NCI-H1417 treated with DMSO at 0.1 percent for 48 hours (cell line): ENCODE measurements at places on chromosomes 12 and 14.

DNA sequence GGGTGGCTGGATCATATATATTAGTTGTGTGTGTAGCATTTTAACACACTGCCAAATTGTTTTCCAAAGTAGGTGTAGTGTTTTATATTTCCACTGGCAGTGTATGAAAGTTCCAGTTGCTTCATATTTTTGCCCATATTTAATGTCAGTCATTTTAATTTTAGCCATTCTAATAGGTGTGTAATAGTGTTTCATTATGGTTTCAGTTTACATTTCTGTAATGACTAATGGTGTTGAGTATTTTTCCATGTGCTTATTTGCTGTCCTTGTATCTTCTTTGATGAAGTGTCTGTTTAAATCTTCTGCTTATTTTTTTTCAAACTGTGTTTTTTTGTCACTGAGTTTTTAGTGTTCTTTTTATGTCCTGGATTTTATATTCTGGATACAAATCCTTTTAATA, 8.7 kb downstream of the TBC1D15 start:
- DNase-seq: no peak

GRCh38 chr14:105063056-105063455, 2.2 kb downstream of the GPR132 start:
- DNase-seq: no peak

DNA sequence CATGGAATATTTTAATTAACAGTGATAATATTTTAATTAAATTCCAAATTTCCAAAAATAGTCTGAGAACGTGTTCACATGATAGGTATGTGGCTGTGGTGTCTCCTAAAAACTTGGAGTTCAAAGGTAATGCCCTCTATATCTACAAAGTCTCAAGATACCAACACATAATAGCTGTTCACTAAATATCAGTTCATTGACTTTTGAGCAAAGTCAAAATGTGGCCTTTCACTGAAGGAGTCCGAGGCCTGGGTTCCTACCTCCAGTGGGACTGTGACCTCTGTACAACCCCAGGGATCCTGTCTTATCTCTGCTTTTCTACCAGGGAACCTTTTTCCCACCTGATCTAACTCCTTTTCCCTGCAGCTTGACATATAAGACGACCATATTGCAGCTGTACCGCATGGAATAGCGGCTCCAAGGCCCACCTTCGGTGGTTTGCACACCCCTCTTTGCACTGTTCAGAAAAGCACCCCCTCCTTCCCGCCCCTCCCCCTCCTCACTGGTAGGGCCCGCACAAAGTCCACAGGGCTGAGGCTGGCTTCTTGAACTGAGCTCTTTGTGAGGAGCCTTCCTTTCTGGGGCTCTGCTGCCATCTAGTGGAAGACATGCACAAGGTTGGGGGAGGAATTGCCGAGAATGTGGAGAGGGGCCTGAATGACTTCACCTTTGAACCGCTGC, 3.1 kb downstream of the CCND2 start:
- peak; percentile 28 for DNase-seq

DNA sequence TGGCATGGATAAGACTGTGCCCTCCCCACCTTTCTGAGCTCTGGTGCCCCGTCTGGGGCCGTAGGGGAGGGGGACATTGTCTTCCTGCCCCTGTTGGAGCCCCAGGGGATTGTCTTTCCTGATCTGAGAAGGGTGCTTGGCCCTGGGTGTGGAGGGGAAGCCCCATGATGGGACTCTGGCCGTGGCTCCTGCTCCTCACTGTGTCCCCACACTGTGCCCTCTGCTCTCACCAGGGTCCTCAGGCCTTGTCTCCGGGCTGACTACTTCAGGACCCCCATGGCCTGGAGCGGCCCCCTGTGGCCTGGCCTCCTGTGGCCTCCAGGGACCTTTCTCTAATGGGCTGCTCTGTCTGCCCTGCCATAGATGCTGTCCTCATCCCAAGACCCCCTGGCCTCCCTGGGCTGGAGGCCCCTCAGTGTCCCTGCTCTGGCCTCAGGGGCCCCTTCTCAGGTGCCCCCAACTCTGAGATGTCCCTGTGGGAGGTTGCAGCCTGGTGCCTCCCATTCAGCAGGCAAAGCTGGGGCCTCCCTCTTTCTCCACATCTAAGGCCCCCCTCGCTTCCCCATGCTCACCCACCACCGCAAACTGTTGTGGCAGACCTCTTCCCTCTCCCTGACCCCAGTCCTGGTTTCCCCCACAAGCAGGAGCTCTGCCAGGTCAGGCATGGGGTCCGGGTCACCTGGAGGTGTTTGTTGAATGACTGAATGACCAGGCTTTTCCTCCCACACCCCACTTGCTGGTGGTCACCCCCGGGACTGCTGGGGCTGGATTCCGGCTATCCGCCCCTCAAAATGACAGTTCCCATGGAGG, 4.0 kb downstream of the KIF26A start:
- no peak for DNase-seq

GRCh38 chr12:110289711-110290078, 8.6 kb downstream of the ATP2A2 start:
- no peak for DNase-seq

DNA sequence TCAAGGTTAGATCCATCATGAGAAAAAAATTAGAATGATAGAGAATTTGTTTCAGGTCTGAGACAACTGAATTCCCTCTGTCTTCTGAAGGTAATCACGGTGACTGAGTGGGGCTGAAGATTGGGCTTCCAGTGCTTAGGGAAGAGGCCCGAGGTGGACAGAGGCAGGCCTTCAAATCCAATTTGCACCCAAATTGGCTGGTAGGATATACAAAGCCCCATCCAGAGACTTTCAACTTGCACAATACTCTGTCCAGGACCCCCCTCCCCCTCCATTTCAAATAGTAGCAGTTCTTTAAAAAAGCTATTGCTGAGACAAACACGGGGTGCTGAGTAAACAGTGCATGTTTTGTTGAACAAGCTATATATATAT, 3.6 kb upstream of the FOXG1 start:
- DNase-seq: no peak

DNA sequence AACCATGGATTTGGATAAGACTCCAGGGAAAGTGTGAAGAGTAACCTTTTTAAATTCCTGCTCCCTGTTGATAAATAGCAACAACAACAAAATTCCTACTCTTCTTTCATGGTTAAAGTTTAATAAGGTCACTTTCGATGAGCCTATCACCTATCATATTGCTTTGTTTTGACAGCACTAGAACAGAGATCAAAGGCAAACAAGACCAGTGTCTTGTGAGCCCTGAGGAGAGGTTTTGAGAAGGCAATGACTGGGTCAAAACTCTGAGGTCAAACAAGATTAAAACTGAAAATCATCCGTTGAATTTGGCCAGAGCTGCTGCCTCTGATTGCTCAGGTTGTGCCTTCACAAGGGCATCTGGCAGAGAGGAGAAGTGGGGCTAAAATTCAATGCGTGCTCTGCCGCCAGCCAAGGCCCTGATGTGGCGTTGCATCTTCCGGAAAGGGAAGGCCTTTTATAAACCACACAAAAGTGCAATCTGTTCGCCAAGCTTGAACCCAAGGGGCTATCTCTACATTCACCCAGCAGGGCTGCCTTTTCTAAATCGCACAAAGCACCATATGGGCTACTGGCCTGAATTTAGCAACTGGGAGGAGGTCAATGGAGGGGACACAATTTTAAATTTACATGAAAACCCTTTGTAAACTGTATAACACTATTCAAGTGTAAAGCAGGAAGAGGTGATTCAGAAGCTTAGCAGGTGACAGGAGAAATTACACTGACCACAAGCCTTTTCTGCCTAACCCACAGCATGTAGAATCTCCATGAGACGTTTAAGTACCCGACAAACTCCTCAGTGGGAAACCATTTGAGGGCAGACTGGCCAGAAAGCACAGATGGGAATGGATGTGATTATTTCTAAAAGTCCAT, 140.8 kb downstream of the DAD1 start:
- no peak for DNase-seq

- no peak for DNase-seq
These were observed 26.8 kb downstream of the AMN1 start for GRCh38 chr12:31702047-31702446.

DNA sequence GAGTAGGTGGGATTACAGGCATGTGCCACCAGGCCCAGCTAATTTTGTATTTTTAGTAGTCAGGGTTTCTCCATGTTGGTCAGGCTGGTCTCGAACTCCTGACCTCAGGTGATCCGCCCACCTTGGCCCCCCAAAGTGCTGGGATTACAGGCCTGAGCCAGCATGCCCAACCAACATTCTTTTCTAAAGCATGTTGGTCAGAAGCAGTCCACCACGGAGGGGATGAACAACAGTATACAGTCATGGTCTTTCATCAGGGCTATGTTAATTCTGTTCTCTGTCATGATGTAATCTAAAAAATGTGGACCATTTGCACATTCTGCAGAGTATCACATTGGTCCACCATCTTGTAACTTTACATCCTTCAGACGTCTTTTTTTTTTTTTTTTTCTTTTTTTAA, 3.6 kb downstream of the MRPL51 start:
- DNase-seq: no peak

DNA sequence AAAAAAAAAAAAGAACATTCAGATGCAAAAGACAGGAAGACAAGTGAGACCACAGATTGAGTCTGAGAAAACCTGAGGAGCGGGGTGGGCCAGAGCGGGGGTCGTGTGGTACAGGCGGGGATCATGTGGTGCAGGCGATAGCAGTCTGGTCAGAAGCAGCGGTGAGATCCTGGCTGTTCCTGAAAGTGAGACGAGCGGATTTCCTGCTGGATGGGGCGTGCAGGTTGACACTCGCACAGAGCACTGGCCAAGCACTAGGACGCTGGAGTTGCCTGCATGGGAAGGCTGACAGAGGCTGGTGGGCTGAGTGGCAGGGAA, 35.7 kb downstream of the CDC42BPB start:
- no peak for DNase-seq

DNA sequence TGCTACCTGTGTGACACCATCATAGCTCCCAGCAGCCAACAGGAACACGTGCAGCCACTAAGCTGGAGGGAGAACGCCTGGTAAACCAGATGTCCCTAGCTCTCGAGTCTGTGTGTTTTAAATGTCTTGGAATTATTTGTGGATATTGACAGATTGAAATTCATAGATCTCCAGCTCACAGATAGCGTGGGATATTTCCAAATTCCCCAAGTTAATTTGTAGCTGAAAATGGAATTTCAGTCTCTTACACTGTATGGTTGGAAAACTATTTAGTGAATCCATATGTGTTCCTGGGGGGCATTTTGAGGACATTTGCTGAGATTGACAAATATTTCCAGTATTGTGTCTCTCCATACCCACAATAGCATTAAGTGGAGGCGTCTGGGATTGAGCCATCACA, 618.6 kb upstream of the TMEM132C start:
- no peak for DNase-seq

DNA sequence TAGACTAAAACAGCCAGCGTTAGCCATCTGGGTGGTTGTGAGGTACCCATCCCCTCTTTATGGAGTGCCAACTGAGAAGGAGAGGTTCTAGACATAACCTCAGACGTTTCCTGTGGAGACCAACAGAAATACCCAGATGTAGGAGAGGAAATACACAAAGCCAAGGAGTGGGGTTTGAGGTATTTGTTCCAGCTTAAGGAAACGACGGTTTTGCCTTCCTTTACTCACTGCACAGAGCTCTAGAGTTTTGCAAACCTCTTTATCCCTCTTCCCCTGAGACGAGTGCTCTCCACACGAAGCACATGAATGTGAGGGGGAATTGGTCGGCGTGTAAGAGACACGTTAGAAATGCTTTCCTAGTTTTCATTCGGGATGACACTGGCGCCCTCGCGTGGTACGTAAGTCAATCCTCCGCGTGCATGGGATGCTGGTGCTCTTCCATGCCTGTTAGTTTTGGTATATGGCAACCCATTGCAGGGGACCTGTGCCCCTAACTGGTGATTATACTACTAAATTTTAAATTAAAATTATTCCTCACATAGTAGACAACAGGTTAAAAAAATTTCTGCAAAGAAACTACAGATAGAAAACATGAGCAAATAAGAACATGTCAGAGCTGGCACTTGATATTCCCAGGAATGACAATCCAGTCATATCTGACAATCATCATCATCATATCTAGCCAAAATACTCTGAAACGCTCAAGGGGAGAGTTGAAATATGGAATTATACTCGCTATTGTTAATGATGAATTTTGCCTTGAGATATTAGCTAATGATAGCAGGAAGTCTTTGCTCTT, 121.7 kb downstream of the PPM1H start:
- no peak for DNase-seq

GRCh38 chr12:82883394-82884355, 197.0 kb downstream of the TMTC2 start:
- no peak for DNase-seq

GRCh38 chr14:48726080-48726642, 860.0 kb downstream of the RPS29 start:
- no peak for DNase-seq

DNA sequence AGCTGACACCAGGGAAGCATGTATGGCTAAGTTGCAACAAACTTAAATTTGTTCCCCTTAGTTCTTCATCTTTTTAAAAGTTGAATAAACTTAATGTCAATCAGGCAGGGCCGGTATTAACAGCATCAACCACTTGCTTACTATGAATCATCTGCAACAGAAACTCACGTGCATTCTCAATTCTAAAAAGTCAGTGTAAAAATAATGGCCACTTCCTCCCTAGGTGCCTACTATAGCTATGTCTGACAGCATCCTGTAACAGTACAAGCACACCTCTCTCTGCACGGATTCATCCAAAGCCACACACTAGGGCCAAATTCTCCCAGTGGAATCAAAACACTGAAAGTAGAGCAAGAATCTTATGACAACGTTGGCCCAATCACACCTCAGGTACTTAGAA, 48.6 kb downstream of the PPP1R36 start:
- DNase-seq: no peak

DNA sequence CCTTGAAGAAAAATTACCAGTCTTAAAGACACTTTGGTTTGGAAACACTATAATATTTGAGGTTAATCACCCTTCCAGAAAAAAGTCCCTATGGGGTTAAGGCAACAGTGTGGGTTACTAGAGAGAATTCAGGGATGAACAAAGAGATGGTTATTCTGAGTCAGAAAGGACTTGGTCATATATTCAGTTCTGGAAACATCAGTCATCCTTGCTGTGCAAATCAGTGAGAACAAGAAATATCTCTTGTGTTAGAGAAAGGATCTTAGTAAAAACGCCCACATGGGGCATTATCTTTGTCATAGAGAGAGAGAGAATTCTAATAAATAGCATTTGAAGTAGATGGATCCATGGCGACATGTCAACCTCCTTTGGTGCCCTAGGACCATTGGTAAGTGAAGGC, 59.4 kb upstream of the E2F7 start:
- DNase-seq: no peak

DNA sequence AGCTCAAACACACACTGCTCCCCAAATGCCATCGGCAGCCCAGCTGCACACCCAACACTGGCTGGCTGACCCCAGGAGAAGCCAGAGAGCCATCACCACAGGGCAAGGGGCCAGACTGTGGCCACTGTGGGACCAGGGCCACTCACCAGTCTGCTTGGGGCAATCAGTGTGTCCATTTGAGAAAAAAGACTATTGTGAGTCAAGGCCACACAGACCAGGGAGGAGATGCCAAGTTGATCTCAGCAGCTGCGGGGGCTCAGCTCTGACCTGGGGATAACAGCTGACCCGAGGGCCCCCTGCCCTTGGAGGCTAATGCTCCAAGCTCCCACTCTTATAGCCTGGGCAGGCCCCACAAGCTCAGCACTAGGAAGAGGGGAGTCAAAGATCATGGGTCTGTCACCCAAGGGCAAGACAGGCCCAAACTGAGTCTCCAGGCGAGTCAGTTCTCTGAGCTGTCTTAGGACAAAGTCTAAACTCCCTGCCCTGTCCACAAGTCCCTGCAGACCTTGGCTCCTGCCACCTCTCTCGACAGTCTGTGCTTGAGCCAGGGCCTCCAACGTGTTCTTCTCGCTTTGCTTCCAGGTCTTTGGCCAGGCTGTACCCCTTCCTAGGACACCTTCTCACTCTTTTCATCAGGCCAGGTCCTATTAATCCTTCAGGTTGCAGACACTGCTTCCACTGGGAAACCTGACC, 30.1 kb upstream of the PNMA1 start:
- no peak for DNase-seq

- no peak for DNase-seq
These were observed 412.1 kb downstream of the DAD1 start for GRCh38 chr14:22176957-22177356.
